ENCODE measurements at places on chromosomes 1 and 21.

- peak; percentile 67 for DNase-seq
These were observed 182.2 kb upstream of the DUSP10 start for GRCh38 chr1:221923929-221924598.

DNA sequence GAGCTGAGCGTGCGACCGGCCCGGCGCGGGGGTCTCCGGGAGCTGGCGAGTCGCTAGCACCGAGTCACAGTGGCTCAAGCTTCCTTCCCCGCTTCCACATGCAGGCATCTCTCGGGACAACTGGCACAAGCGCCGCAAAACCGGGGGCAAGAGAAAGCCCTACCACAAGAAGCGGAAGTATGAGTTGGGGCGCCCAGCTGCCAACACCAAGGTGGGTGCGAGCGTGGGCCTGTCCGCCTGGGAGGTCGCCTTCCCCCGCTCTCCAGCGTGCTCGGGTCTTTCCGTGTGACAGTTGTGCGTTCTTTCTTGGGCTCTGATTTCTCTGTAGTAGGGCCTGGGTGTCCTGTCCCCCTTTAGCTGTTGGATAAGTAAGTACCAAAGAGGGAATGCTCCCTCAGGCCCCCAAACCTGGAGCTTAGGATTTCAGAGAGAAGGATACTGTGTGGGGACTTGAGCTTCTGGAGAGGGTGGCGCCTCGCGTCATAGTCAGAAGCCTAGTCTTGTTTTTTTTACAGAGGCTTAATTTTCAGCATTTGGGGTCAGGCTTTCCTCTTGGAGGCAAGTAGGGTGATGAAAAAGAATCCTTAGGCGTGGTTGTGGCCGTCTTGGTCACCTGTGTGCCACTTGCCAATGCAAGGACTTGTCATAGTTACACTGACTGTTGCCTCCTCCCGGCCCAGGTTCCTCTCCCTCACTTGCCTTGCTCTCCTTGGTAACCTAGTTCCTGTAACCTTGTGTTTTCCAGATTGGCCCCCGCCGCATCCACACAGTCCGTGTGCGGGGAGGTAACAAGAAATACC lies 790 bp downstream of the RPS8 start:
- no peak for DNase-seq

DNA sequence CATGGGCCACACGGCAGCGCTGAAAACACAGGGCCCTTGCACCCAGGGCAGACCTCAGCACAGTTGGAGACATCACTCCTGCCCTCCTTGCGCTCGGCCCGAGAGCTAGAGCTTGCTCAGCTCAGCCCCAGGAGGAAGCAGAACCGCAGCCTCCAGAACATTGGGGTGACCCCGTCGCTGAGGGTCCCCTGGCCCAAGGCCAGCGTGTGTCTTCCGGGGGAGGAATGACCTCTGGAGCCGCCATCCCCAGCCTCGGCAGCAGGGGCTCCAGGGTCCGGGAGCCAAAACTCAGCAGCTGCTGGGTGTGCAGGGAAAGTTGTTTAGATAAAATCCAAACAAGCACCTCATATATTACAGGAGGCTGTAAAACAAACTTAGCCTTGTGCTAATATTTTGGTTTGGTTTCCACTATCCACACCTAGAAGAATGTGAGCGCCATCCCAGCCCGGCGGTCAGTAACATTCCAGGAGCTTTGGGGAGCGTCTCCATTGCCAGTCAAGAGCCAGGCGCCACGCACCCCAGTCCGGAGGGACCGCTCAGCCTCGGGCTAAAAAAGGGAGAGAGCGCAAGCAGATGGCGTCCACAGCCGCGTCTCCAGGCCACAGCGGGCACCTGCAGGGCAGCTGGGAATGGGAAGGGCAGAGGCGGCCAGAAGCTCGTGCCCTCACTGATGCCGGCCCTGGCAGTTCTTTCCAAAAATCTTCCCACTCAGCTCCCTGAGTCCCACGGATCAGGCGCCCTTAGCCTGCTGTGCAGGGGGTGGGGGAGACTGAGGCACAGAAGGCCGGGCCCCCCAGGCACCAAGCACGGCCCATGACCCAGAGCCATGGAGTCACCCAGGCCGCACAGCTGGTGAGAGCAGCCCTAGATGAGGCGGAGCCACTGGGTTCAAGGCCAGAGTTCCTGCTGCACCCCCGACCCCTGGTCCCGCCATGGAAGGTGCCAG lies 52.0 kb downstream of the SLX9 start:
- DNase-seq = no peak

- DNase-seq = no peak
These were observed 49.8 kb downstream of the BCAR3 start for GRCh38 chr1:93631626-93632365.

DNA sequence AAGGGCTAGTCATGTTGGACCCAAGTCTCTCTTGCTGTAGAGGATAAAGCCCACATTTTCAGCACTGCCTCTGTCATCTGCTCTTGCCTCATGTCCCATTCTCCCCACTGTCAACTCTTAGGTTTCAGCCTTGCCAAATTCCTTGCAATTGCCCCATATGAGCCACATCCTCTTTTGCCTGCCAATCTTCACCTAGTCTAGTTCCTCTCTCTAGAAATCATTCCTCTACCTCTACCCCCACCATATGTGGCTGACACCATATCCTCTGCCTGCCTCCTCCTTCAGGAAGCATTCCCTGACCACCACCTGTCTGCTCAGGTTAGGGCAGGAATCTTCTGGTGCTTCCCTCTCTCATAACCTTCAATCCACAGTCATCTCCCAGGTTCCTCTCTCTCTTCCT lies 38.2 kb downstream of the SLC9A1 start:
- peak; percentile 50 for DNase-seq

GRCh38 chr1:183245357-183245756 lies 59.3 kb downstream of the LAMC2 start:
- DNase-seq = no peak

DNA sequence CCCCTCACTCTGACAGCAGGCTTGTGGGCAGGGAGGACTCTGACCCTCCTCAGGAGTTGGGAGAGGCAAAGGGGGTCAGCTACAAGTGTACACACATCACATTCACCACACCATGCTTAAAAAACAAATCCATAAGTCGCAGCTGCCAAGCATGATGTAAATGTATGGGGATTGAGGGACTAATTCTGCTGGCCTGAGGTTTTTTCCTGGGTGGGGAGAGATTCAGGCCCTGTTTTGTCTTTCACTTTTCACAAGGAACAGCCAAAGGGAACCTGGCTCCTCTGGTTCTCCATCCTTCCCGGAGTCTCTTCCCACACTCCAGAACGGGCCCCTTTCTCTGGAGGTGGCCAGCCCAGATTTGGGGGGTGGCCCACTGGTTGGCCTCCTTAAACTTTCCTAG lies 1.3 kb upstream of the MTARC2 start:
- DNase-seq = no peak

DNA sequence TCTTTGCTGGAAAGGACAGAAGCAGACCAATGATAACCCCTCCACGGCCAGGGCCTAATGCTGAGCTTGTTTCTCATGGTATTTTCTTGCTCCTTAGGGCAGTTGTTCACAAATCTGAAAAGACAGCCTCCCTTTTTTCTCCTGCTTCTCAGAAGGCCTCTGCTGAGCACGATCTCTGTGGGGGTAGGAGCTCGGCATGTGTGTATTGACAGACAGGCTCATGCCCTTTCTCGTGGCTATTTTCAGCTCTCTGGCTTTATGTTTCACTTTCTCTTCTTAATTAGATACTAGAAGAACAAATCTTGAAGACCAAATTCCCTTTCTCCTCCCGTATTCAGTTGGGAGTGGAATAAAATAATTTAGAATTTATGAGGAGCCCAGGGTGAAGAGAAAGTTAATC lies 768 bp upstream of the RIIAD1 start:
- no peak for DNase-seq

- no peak for DNase-seq
These were observed 49.4 kb downstream of the HSD3B1 start for GRCh38 chr1:119556423-119556822.

- DNase-seq = no peak
These were observed 2.1 kb downstream of the MASP2 start for GRCh38 chr1:11044849-11045427.

DNA sequence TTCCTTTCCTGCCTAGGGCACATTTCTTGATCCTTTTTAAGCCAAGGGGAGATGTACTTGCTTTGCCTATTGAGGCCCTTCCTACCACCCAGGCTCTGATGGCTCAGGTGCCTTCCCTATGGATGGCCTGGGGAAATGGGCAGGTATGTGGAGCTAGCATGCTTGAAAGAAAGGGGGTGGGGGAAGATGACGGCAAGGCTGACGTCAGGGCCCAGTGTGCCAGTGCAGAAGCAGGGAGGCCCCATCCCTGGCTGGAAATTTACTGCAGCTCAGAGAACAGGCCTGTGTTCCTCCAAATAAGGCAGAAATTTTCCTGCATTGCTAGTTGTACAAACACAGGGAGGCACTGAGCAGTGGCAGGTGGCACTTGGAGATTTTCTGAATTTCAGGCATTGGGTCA lies 453.2 kb upstream of the VAMP3 start:
- DNase-seq = no peak

DNA sequence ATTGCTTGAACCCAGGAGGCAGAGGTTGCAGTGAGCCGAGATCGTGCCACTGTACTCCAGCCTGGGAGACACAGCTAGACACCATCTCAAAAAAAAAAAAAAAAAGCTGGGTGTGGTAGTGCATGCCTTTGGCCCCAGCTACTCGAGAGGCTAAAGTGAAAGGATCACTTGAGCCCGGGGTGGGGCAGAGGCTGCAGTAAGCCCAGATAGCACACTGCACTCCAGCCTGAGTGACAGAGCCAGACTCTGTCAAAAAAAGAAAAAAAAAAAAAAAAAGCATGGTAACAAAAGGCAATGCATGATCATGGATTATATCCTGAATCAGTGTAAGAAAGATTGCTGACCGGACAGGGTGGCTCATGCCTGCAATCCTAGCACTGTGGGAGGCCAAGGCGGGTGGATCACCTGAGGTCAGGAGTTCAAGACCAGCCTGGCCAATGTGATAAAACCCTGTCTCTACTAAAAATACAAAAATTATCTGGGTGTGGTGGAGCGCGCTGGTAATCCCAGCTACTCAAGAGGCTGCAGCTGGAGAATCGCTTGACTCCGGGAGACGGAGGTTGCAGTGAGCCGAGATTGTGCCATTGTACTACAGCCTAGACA lies 76.3 kb downstream of the RUSC1 start:
- no peak for DNase-seq

DNA sequence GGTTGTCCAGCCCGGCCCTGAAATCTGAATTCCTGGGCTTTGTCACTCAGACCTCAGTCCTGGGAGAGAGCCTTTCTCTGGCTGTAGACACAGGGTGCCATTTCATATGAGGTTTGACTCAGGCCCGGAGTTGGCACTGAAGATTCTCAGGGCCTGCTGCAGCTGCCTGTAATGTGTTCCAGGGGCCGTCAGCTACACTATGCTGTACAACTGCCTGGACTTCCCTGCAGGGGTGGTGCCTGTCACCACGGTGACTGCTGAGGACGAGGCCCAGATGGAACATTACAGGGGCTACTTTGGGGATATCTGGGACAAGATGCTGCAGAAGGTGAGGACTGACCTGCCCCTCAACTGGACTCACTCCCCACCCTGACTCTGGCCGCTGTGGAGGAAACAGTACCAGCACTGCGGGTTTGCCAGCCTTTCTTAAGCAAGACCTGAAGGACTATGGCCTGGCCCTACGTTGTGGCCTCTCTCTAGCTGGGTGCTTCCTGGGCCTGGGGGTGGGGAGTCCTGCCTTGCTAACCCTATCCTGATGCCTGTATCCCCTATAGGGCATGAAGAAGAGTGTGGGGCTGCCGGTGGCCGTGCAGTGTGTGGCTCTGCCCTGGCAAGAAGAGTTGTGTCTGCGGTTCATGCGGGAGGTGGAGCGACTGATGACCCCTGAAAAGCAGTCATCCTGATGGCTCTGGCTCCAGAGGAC lies 18.9 kb downstream of the FAAH start:
- no peak for DNase-seq

DNA sequence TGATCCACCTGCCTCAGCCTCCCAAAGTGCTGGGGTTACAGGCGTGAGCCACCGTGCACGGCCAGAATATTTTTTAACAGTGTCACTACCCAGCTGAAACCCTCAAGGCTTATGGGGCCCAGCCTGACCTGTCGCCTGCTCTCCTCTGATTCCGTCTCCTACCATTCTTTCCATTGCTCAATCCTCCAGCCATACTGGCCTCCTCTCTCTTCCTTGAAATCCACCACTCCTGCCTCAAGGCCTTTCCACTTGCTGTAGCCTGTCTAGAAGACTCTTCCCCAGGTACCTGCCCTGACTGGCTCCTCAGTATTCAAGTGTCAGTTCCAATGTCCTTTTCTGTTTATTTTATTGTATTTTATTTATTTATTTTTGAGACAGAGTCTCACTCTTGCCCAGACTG lies 53.9 kb downstream of the YARS1 start:
- DNase-seq = no peak

DNA sequence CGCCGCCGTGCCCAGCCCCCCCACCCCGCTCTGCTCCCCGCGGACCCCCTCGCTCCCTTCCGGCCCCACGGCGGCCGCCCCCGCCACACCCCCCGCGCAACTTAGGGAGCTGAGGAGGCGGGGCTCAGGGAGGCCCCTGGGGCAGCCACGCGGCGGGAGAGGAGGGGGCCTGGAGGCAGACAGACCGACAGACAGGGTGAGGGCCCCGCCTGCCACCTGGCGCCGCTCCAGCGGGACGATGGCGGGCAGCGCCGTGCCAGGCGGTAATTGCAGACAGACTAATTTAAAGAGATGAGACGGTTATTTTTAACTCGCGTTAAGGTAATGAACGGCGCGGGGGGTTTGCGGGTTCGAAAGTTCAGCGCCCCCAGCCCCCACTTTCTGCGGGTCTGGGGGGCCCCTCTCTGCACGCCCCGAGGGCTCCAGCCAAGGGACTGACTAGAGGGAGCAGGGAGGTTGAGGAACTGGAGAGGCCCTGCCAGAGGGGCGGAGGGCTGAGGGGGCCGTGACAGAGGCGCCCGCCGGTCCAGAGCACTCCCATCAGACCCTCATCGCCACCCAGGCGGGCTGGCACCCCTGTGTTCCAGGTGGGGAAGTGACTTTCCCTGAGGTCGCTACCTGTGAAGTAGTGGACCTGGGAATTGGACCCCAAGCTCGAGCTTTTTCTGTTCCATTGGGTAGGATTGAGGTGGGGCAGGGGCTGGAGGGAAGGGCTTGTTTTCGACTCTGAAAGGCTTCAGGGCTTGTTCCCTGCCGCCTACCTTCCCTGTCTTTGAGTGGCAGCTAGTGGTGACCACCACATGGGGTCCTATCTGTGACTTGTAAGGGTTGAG lies 5.4 kb downstream of the FOXO6 start:
- DNase-seq = no peak

DNA sequence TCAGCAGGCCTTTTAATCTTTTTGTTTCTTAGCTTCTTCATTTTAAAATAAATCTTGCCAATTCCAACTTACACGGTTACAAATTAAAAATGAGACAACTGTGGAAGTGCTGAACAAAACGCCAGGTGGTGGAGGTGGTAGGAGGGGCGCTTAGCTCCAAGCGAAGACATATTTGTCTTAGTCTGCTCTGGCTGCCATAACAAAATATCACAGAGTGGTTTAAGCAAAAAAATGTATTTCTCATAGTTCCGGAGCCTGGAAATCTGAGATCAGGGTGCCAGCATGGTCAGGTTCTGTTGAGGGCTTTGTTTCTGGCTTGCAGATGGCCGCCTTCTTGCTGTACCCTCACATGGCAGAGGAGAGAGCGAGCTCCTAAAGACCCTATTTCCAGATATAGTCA lies 14.9 kb downstream of the IER5 start:
- DNase-seq = no peak

GRCh38 chr1:220271706-220272046 lies 577 bp downstream of the RAB3GAP2 start:
- DNase-seq = peak; percentile 23

GRCh38 chr1:69777971-69778370 lies 210.2 kb downstream of the LRRC7 start:
- no peak for DNase-seq

- peak; percentile 6 for DNase-seq
These were observed 251.8 kb downstream of the CRB1 start for GRCh38 chr1:197519741-197520334.

Data from fibroblast of skin of right quadriceps (primary cell).